Activated CD8-positive, alpha-beta memory T cell treated with anti-CD3 and anti-CD28 coated beads for 48 hours (primary cell): ENCODE measurements at places on chromosomes 6 and 20.

DNA sequence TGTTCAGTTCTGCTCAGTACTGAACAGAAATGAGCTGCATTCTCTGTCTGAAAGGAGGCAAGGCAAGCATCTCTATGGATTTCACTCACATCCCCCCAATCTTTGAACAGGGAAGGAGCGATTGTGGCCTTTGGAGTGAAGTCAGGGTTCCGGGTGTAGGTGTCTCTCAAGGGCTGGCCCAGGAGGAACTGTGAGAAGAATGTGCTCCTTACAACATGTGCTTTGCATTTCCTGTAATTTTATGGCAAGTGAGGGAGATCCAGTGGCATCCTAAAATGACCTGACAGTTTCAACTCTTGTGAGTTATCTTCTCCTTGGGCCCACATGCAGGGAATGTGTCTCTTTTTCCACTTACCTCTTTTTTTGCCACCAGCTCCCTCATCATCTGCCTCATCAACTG, 63.0 kb upstream of the RIN2 start:
- no peak for DNase-seq

DNA sequence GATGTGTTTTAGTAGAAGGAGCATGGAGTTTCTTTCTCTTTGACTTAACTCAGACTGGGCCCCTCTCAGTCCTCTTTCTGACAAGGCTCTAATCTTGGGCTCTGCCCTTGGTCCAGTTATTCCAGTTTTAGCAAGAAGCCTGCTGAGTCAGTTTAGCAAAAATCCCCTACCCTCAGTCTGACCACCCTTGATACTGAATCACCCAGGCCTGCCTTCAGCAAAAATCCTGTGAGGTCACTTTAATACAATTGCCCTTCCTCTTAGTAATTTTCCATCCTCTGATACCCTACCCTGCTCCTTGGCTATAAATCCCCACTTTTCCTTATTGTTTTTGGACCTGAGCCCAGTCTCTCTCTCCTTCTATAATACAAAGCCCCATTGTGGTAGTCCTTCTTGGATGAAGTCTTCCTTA, 326.7 kb upstream of the NOX3 start:
- no peak for DNase-seq

GRCh38 chr6:129124347-129124746, 241.4 kb downstream of the LAMA2 start:
- DNase-seq, result no peak

- DNase-seq, result peak; percentile 45
These were observed 117.2 kb upstream of the BACH2 start for GRCh38 chr6:90413867-90414266.

- DNase-seq, result no peak
These were observed 28.4 kb downstream of the CEBPB start for GRCh38 chr20:50218987-50219435.

- no peak for DNase-seq
These were observed 375.9 kb upstream of the PTCHD4 start for GRCh38 chr6:48486876-48487275.

GRCh38 chr20:64031822-64032314, 4.1 kb upstream of the C20orf204 start:
- no peak for DNase-seq

GRCh38 chr20:50559149-50559548, 49.0 kb downstream of the PTPN1 start:
- no peak for DNase-seq

- DNase-seq, result no peak
These were observed 20.0 kb downstream of the GABRR1 start for GRCh38 chr6:89197141-89197540.

DNA sequence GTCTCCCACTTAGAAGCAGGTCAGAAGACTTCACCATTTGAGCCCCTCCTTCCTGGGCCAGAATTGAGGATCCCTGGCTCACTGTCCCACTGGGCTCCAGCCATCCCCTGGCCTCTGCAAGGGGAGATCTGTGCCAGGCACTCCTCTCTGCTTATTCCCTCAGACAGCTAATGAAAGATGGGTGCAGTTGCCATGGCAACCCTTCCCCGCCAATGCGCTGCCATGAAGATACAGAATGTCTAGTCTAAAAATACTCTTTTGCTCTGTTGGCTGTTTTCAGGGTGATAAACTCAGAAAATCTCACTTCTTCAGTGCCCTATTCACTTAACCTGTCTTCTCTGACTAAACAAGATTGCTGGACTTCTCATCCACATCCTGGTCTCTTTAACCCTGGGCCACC, 13.6 kb upstream of the TTLL2 start:
- DNase-seq, result no peak

DNA sequence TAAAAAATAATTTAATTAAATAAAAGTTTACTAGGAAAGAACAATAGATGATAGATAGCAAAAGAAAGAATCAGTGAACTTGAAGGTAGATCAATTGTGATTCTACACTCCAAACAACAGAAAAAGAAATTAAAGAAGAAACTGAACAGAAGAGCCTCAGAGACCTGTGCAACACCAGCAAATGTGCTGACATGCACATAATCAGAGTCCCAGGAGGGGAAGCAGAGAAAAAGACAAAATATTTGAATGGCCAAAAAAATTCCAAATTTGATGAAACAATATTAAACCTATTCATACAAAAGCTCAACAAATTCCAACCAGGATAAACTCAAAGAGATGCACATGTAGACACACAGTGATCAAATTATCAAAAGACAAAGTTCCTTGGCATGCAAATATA, 267.5 kb upstream of the OPRM1 start:
- no peak for DNase-seq

GRCh38 chr6:34459899-34460593, 5.8 kb upstream of the PACSIN1 start:
- DNase-seq, result no peak

DNA sequence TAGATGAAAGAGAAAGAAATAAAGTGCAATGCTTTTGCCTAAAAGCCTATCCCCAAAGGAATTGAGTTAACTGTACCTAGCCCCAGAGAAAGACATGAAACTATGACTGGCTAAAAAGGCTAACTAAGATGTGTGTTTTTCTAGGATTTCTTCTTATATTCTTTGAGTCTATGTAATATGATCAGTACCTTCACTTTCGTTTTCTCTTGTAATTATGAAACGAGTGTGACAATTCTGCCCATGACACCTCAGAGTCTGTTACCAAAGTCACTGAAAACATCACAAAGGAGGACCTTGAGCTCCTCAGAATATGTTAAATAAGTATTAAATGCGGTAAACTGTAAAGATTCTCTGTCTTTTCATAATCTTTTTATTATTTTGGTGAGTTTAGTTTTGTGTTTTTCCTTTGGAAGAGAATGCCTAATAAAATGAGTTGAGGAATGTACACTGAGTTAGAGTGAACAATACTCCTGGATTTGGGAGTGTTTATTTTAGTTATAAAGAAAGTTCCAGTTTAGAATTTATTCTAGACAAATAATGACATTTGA, 141.3 kb downstream of the FUT9 start:
- DNase-seq, result no peak
